Substantia nigra (tissue), 51 donors: ENCODE measurements at places on chromosomes 11 and 22.
A peak's percentile ranks its signal among the peaks of the same experiment; 100 is the strongest.

GRCh38 chr22:44314425-44315067 lies 1.8 kb upstream of the SHISAL1 start:
- DNase-seq, result no peak

DNA sequence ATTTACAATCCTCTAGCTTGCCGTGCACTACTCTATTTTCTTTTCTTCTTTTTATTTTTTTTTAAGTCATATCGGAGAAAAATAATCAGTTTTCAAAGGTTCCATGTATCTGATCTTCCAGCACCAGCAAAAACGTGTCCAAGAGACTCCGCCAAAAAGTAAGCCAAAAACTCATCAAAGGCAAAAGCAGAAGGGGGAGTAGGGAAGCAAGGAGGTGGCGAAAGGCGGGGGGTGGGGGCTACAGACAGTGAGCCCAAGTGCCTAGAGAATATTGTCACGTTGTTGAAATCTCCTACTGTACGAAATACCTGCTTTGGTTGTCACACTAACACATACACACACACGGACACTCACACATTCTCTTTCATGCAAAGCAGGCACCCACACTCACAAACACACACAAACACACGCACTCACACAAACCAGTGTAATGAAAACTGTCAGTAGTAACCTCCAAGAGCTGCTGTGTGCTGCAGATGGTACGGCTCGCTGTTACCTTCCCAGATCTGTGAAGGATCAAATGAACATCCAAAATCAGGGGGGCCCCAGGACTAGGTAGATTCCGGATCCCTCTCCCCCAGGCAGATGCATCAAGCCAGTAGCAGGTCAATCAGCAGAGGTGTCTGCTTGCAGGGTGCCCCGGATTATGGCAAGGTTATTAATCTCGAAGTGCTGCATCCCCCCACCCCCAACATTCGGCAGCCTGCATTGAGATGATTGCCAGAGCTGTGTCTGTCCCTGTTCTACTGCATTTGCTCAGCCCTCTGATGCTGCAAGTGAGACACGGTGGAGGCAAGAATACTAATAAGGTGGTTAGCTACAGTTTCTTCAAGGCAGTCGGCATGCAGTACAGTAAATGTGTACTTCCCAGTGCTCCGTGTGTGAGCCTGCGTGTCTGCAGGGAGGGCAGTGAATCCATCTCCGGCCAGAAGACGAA lies at the start of gene LRRC4C:
TSS of gene LRRC4C (minus strand) at position 188 of the 937 bp plus-strand sequence.
- no peak for DNase-seq

DNA sequence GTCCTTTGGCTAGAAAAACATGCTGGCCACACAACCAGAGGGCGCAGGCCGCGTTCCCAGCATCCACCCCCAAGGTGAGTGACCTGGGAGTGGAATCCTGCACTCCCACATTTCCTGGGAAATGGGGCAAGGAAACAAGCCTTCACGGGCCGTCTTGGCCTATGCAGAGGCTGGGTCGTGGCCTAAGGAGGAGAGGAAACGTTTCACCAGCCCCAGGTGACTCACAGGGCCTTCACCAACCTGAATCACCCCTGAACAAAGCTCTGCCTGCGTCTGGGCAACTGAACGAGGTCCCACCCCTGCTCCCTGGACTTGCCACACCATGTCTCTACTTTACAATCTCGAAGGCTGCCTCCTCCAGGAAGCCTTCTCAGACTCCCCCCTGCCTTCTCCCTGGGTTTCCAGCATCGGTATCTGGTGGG lies 13.2 kb downstream of the MYH9 start:
- no peak for DNase-seq

- no peak for DNase-seq
These were observed 16.0 kb downstream of the FZD4 start for GRCh38 chr11:86938900-86939880.

GRCh38 chr11:117444256-117444655 lies 116.6 kb downstream of the CEP164 start:
- no peak for DNase-seq

DNA sequence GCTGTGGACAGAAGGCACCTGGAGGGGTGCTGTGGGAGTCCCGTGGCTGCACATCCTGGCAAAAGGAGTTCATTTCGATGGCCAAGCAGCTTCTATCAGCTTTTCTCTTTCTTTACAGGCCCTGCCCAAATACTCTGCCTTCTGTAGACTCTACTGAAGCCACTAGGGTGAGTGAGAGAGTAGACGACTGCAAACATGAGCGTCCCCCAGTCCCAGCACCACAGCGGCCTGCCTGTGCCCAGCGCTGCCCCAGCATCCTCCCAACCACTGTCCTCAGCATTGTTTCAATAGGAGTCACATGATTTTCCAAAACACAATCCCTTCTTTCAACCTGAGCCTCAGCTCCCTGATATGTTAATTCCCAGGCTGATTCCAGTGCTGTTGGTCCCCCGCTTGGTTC lies 110.0 kb downstream of the KIRREL3 start:
- peak; percentile 60 for DNase-seq

GRCh38 chr11:117026593-117027330 lies 71.5 kb downstream of the SIK3 start:
- no peak for DNase-seq

DNA sequence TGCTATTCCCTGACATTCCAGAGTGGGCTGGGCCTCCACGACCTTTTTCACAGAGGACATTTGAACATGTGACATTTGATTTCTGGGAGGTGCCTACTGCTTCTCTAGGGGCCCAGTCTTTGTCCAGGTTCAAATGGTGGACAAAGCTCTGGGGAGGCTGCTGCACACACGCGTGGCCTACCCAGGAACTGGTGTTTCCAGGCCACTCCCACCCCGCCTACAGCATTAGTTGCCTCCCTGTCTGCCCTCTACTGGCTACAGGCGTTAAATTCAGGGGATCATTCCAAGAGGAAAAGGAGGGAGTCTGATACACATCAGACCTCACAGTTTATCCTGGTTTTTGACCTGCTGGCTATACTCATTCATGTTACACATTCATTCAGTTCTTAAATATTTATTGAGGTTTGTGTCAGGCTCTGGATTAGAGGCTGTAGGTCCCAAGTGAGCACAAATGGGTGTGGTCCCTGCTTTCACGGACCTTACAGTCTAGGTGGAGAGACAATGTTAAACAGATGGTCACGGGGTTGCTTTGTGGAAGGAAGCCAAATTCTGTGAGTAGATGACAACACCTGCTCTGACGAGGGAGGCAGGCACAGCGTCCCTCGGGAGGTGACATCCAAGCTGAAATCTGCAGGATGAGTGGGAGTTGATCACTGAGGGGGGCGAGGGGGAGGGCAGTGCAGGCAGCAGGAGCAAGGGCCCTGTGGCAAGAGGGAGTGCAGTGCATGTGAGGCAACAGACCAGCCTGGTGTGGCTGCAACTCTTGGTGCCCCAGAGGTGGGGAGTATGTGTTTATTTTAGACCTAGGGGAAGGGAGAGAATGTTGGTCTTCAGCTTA lies 11.8 kb downstream of the TUB start:
- peak; percentile 28 for DNase-seq

DNA sequence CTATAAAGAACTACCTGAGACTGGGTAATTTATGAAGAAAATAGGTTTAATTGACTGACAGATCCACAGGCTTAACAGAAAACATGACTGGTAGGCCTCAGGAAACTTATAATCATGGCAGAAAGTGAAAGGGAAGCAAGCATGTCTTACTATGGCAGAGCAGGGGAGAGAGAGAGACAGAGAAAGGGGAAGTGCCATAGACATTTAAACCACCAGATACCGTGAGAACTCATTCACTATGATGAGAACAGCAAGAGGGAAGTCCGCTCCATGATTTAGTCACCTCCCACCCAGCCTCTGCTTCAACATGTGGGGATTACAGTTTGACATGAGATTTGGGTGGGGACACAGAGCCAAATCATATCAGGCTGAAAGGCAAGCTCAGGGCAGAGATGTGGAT lies 327.1 kb upstream of the DDI1 start:
- no peak for DNase-seq

DNA sequence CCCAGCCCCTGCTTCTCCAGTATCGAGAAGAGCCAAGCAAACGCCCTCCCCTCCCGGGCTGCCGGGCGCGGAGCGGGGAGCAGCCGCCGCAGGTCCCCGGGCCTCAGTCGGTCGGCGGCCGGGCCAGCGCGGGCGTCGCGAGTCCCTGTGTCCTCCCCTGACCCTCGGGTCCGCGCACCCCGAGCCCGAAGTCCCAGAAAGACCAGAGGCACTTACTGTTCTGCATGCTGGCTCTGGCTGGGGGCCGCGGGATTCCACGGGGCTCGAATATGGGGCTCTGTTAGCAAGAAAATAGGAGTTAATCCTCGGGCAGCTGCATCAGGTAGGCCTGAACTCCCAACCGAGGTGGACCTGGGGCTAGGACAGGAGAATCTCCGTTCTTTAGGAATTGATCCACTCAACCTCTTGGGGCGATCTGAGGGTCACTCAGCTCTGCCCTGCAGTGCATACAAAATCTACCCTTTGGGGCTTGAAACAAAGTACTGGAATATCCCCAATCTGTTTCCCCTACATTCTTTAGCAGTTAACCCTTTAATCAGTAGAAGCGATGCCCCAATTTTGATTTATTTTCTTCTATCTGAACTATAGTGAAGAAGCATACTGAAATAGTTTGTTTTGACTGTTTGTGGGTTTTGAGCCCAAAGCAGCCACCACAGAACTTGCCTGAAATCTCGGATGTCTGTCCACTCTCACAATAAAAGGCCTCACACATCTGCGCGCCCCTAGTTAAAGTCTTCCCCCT lies 4.8 kb downstream of the PAX6 start:
- no peak for DNase-seq

DNA sequence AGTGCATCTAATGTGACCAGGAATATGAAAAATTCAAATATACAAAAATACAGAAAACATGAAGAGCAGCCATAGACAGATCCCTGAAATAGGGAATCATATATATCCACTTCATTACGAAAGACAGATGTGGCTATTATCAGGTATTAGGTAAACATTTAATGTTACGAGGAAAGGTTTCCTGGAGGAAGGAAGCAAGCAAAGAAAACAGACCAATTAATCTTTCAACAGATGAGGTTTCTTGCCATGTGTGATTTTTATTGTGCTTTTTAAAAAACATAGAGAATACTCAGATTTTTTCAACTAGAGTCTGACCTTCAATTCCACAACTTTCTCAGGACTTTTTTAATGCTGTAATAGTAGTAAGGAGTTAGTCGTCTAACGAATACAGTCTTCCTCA lies 24.3 kb upstream of the GAB2 start:
- no peak for DNase-seq

GRCh38 chr11:14384338-14384737 lies 25.4 kb upstream of the RRAS2 start:
- DNase-seq, result no peak

GRCh38 chr11:64264371-64264852 lies 13.1 kb downstream of the PLCB3 start:
- no peak for DNase-seq

DNA sequence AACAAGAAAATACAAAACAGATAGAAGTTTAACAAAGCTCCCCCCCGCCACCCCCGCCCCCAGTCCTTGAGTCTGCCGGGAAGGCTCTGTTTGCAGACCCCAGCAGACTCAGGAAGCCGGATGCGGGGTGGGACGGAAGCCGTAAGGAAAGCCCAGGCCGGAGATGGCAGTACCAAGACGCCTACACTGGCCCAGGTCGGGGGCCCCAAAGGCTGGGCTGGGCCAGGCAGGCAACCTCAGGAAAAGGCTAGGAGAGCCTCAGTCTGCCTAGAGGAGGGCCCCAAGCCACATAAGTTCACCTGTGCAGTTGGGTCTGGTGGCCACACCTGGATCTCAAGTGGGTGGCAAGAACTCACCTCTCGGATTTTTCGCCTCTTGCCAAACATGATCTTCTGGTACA lies 4.0 kb upstream of the GAL3ST1 start:
- DNase-seq, result no peak

DNA sequence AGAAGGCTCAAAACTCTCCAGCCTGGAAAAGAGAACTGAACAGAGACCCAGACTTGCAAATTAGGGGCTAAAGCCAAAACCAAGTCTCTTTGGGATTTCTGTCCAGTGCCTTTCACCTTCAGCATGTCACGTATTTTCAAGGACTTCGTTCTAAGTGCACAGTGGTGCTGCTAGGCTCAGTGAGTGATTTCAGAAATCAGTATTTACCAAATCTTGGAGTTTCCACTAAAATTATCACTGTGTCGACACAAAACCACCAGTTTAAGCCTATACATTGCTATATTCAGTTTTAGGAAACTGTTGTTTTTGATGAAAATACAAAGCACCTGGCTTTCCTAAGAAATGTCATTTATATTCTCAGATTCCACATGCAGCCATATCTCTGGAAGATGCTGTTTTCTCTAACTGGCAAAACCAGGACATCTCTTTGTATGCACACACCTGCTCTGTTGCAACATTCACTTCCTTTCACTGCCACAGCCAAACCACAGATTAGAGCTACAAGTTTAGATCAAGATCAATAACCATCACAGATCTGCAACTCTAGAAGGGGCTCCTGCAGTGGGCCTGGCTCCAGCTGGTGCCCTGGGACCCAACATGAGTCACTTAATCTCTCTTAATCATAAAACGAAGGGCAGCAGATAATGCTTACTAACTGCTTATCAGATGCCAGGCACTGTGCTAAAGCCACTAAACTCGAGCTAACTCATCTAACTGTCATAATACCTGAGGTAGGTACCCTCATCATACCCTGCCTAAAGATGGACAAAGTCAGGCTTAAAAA lies 22.3 kb downstream of the SMCO4 start:
- no peak for DNase-seq

GRCh38 chr11:1776944-1777715 lies 13.4 kb upstream of the CTSD start:
- no peak for DNase-seq

- DNase-seq, result no peak
These were observed 78.5 kb downstream of the PLEKHA7 start for GRCh38 chr11:16935518-16936302.

- DNase-seq, result no peak
These were observed 113.1 kb upstream of the HSD17B12 start for GRCh38 chr11:43567396-43567975.

GRCh38 chr11:121467965-121468364 lies 15.2 kb upstream of the SORL1-AS1 start:
- DNase-seq, result no peak

DNA sequence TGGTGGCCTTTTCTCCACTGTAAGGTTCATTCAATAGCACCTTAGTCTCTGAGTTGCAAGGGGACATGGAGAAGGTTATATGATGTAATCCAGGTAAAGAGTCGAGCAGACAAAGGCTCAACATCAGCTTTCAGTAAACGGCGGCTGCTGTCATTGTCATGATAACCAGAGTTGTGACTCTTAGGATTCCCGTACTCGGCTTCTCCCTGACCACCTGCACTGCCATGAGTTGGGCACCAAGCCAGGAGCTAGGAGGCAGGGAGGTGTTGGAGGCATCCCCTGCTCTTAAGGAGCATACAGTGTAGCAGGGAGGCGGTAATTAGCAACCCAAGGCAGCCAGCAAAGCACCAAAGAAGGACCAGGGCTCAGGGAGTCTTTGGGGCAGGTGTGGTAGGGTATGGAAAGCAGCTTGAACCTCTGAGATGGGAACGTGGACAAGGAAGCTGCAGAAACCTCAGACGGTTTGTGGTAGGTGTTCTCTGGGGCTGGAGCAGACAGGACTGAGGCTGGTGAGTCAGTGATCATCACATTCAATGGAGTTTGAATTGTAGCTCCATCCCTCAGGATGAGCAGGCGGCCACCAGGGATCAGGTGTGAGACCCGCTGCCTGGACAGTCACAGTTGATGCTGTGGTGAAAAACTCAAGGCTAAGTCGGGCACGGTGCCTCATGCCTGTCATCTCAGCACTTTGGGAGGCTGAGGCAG lies 31.7 kb downstream of the LIF start:
- no peak for DNase-seq
